ENCODE measurements at places on chromosomes 12 and 14.

GRCh38 chr12:68276402-68276930, 23.1 kb upstream of the IL22 start:
- DNase-seq, result no peak

DNA sequence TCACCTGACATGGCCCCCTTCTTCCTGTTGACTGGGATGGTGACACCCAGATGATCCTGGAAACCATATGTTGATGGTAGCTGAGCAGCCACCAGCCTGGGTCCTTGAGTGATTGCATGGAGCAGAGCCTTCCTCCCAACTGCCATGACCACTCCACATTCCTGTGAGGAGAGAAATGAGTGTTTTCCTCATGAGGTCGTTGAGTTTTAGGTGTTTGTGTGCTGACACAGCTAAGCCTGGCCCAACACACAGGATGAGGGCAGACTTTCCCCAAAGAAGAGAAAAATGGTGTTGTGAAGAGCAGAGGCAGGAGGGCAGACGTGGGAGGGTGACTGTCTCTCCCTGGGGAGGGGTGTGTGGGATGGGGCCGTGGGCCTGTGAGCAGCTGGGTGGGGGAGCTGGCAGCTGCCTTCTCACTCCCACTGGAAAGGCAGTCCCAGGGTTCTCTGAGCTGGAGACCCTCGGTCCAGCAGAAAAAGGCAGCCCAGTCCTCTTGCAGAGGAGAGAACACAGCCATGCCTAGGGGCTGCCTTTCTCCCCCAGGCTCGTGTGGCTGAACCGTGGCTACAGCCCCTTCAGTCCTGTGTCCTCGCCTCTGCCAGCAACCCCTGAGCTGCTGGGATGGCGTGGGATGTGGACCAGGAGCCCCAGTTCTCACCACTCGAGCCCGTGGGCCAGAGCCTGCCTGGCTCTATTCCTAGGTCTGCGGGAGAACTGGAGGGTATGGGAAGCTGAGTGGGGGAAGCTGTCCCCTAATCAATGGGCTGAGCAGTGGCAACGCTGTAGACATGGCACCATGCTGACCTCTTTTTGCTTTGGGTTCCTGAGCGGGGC, 257.0 kb downstream of the ADGRD1 start:
- no peak for DNase-seq

DNA sequence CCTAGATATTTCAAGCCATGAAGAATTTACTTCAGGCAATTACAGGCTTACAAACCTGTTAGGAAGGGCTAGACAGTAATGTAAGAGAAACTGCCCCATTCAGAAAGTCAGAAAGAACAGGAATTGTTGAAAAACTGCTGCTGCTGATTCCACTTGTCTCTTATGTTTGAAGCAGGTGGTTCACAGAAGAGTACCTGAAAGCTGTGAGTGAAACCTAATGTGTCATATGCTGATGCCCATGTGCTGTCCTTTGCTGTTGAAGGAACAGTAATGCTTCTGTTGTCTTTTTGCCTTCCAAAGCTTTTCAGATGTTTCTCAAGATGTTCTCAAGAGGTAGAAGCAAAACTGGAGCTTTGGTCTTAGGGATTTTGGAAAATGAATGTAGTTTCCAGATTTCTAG, 39.0 kb downstream of the MNAT1 start:
- DNase-seq, result no peak

- DNase-seq, result no peak
These were observed 1.0 kb downstream of the CMTM5 start for GRCh38 chr14:23377573-23378563.

DNA sequence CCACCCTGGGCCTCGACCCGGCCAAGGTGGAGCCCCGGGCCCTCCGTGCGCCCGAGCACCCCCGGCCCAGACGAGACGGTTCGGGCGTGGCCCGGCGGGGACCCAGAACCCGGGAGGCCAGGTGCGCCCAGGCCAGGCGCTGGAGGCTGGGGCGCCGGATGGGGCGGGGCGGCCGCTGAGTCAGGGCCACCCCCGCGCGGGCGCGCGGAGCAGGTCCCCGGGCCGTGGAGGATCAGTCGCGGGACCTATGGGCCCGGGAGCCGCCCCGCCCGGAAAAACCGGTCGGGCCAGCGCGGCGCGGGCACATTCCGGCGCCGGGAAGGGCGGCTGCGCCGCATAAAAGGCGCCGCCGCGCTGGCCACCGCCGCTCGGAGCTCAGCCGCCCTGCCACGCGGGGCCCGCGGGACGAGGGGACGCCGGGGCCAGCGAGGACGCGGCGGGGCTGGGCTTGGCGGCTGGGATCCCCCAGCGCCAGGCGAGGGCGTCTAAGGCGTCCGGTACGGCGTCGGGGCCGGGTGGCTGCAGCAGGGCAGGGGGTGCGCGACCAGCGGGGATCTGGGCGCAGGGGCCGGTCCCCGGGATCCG, 21.5 kb upstream of the KIF26A start:
- DNase-seq, result peak; percentile 76

- DNase-seq, result no peak
These were observed 2.5 kb downstream of the PGF start for GRCh38 chr14:74952697-74953484.

DNA sequence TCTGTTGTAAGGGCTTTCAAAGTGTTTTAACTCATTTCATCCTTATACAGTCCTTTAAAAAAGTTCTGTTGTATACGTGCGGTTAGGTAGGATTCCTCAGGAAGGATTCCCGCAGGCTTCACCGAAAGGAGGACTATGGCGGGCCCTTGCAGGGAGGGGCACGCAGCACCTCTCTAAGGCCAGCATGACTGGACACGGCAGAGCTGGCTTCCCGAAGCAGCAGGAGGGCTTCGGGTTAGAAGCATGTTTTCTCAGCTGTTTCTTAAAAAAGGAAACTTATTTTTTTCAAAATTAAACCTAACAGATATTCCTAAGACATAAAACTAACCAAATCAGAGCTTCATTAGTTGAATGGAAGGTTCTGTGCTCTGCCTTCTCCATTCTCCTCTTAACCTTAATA, 21.3 kb downstream of the IQSEC3 start:
- no peak for DNase-seq

DNA sequence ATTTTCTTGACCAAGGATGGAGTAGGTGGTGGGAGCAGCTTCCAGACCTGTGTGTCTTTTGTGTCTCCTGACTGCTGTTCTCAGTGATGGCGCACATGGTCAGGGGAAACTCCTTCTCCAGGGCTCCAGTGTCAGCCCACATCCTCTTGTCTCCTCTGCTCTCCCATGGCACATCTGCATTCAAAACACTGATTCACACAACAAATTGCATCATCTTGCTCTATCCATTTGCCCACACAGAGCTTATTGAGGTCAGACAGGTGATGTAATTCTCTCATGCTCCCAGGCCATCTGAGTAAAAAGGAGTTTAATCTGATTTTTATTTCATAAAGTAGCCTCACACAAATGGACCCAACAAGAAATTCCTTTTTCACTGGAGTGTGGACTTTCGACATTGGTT, 21.8 kb upstream of the TMEM132C start:
- no peak for DNase-seq

DNA sequence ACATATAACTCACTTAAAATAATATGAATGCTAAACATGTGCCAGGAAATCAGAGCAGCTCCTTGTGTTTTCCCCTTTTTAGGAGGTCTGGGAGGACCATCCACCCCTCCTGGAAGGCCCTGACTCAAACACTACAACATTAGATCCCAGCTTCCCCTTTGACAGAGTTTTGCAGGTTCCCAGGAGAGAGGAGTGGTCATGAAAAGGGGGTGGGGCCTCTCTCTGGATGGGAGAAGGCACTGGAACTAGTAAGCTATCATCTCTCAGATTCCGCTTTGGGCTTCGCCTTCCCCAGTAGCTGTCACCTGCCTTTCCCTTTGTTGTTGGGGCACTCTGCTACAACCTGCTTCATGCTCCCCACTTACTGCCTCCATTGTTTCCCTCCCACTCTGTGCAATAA, 149.2 kb downstream of the ZFP36L1 start:
- no peak for DNase-seq

GRCh38 chr12:131628023-131628740, 82.7 kb upstream of the SFSWAP start:
- no peak for DNase-seq

DNA sequence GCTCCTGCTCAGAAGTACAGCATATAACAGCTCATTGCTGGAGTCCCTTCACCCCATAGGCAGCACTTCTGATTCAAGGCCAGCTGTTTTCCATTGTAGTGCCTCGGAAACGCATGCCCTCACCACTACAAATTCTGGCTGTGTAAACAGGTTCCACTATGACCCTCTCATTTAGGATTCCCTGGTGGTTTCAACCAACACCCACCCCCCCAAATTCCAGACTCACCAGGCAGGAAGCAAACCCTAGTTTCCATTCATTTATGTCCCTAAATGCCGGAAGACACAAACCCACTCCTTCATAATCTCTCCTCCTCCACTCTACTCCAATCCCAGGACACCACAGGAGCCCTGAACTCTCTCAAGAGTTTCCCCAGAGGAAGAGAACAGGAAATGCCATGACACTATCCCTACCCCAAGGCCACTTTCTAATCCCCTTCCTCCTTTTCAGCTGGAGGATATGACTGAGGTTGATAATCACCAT, 75.9 kb upstream of the TMPO start:
- no peak for DNase-seq

DNA sequence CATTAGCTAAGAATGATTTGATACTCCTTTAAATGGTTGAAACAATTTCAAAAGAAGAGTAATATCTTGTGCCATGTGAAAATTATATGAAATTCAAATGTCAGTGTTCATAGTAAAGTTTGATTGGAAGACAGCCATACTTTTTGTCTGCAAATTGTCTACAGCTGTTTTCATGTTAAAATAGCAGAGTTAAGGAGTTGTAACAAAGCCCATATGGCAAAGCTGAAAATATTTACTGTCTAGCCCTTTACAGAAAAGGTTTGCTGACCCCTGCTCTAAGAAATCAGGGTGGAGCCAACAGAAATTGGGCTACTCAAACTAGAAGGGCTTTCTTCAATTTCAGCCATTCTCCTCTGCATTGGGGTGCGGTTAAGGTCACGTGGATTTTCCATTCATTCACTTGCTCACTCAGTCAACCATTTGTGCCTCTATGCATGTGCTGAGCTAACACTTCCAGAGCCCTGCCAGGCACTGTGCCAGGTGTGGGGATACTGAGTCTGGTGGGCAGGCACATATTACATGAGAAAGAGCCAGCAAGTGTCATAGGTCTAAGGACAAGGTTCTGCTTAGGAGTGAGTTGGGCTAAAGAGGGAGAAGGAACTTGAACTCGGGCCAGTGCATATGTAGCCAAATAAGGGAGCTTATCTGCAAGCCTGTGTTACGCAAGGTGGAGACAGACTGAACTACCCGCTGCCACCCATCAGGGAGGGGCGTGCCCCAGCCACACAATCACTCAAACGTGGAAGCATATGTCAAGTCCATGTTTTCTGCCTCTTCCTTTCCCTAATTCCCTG, 139.8 kb upstream of the NOS1 start:
- DNase-seq, result peak; percentile 18

DNA sequence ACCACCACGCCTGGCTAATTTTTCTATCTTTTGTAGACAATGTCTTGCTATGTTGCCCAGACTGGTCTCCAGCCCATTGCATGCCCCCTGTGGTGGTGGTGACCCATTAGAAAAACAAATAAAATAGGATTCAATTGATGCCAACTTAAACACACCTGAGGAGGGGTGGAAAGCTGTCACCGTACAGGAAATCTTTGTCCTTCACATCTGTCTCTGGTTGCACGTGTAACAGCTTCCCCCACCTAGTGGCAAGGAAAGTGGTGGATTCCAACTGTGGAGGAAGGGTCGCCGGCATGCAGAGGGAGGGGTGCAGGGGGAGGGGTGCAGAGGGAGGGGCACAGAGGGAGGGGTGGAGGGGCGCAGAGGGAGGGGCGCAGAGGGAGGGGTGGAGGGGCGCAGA, 26.1 kb upstream of the GPR68 start:
- no peak for DNase-seq

- DNase-seq, result no peak
These were observed 291.7 kb upstream of the DDHD1 start for GRCh38 chr14:53444677-53445312.

DNA sequence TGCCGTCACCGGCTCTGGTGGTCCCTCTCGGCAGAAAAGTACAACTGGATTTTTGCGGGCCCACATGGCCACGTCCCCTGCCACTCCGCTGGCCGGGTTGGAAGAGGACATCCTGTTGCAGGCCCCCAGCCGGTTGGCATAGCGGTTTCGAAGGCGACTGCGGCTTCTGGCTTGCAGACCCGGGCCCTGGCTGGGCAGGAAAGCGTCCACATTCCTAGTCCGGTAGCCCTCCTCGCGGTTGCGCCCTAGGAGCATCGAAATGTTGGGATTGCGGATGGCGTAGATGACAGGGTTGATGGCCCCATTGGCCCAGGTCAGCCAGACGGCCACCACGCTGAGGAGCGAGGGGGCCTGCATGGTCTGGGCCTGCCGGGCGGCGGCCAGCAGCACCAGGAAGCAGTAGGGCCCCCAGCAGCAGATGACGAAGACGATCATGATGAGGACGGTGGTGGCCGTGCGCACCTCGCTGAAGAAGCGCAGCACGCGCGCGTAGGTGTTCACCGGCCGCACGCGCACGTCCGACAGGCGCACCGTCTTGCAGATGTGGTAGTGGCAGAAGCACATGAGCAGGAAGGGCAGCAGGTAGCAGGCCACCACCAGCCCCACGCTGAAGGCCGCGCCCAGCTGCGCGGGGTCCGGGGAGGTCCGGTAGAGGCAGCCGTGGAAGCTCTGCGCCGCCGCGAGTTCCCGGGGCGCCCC, 1.2 kb downstream of the GPR135 start:
- DNase-seq, result peak; percentile 26

DNA sequence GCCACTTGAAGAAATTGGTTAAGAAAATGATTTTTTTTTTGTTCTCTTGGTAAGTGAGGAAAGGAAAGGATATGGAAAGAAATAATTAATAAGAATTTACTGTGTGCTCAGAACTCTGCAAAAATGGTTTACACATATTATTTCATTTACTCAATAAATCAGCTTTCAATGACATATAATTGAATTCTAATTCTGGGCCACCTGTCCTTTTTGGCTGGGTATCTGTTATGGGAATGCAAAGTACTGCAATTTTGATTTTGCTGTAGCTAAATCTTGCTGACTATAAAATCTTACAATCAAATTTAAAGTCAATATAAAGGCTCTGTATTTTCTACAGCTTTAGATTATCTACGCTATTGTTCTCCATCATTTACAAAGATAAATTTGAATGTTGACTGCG, 147.1 kb downstream of the GRIP1 start:
- no peak for DNase-seq

DNA sequence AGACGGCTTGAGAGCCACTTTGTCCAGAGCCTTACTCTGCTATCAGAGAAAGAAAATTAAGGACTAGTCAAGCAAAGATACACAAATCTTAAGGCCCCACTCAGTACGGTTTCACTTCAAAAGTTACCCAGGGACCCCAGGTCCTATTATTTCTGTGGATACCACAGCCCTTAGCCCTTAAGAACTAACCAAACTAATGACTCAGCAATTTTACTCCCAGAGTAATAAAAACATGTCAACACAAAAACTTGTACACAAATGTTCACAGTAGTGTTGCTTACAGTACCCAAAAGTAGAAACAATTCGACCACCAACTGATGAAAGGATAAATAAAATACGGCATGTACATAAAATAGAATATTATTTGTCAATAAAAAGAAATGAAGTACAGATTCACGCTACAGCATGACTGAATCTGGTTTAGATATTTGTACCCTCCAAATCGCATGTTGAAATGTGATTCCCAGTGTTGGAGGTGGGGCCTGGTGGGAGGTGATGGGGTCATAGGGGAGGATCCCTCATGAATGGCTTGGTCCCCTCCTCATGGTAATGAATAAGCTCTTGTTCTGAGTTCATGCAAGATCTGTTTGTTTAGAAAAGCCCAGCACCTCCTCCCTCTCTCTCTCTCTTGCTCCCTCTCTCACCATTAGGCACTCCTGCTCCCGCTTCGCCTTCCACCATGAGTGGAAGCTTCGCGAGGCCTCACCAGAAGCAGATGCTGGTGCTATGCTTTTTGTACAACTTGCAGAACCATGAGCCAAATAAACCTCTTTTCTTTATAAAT, 30.5 kb downstream of the AREL1 start:
- DNase-seq, result no peak

GRCh38 chr14:54440476-54440872, 700 bp downstream of the CNIH1 start:
- no peak for DNase-seq

All from left colon (tissue), 2 donors.